Activated T-helper 1 cell treated with anti-CD3 and anti-CD28 coated beads, Interleukin-2, amount 50 U/mL, for 16 hours (primary cell): ENCODE measurements at places on chromosomes 3 and 15.

GRCh38 chr15:66955871-66956585 lies 109.4 kb upstream of the SMAD3 start:
- DNase-seq, result no peak

GRCh38 chr15:72044956-72045355 lies 73.0 kb downstream of the MYO9A start:
- no peak for DNase-seq

- DNase-seq, result no peak
These were observed 21.3 kb downstream of the MLH1 start for GRCh38 chr3:37014620-37015019.

- no peak for DNase-seq
These were observed 93.0 kb upstream of the IGSF10 start for GRCh38 chr3:151553888-151554287.

GRCh38 chr15:90844696-90845095 lies 23.7 kb upstream of the FURIN start:
- no peak for DNase-seq

- no peak for DNase-seq
These were observed 19.2 kb downstream of the KBTBD13 start for GRCh38 chr15:65095747-65096104.

DNA sequence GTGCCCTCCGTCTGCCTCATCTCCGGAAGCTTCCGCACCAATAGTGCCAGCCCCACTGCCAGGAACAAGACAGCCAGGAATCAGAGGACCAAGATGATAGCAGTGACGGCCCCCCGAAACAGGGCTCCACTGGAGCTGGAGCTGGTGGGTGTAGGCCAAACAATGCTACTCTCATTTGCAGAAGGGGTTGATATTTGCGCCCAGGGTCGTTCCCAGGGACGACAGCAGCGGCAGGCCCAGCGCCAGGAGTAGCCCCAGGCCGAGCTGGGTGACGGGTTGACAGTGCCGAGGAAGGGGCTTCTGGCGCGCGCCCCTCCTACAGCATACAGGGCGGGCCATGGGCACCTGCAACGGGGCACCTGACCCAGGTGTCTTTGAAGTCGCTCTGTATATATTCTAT lies 301.4 kb downstream of the CNTN6 start:
- no peak for DNase-seq

GRCh38 chr3:8070011-8070410 lies 431.6 kb upstream of the LMCD1 start:
- DNase-seq, result no peak

DNA sequence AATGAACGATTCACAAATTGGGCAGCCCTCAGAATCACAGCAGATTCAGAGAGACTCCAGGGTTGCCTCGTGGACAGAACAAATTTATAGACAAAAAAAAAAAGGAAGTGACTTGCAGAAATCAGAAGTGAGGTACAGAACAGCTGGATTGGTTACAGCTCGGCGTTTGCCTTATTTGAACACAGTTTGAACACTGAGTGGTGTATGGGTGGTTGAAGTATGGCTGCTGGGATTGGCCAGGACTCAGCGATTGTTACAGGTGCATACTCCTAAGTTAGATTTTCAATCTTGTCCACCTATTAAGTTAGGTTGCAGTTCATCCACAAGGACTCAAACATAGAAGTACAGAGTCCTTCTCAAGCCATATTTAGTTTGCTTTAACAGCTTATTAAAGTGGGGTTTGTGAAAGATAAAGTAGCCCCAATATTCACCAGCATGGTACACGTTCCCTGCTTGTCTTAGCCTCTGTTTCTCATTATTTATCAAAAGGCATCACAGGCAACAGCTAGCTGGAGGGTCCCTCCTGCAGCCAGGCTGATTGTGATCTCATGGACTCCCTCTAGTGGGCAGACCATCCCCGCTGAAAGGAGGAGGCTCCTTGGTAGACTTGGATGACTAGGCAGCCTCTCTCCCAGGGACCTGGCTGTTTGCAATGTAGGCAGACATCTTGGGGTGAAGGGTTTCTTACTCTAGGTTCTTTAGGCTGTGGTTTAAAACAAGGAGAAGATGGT lies 17.6 kb upstream of the ALDH1L1 start:
- DNase-seq, result no peak

- DNase-seq, result no peak
These were observed 26.0 kb downstream of the ACAP2 start for GRCh38 chr3:195416795-195417194.

- DNase-seq, result no peak
These were observed 402.6 kb upstream of the GBE1 start for GRCh38 chr3:82163907-82164520.

GRCh38 chr15:80695099-80695910 lies at the start of gene ABHD17C:
TSS of gene ABHD17C (plus strand) at chr15:80695310. CDS start at chr15:80695430, 120 bp downstream.
- DNase-seq, result peak; percentile 15

DNA sequence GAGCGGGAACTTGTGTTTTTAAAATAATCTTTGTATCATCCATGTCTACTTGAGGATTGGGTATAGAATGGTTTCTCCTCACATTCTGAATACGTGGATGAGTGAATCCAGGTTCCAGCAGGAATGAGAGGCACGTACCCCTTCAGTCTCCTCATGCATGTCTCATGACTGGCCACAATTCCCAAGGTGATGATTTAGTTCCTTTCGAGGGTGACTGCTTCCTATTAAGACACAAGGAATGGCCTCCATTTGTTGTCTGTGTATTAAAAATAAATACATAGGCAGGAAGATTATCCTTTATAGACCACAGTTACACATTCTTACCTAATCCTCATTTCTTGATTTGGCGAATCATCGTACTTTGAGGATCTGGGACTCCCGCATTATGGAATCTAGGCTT lies 217.0 kb upstream of the LRIG1 start:
- no peak for DNase-seq
